ENCODE measurements at places on chromosomes 2 and 18. TPM values are rescaled to one million over a fixed set of nuclear protein-coding genes. Genes with fewer than 3 reads are reported as not detected.

Gene TMEM178A
- 0.29 TPM for total RNA-seq

Gene SGPP2
- total RNA-seq = 33.6 TPM

Gene CIB4
- not detected for total RNA-seq

Gene PSMA8
- total RNA-seq = not detected

Gene MATN3
- total RNA-seq = 1.3 TPM

DNA sequence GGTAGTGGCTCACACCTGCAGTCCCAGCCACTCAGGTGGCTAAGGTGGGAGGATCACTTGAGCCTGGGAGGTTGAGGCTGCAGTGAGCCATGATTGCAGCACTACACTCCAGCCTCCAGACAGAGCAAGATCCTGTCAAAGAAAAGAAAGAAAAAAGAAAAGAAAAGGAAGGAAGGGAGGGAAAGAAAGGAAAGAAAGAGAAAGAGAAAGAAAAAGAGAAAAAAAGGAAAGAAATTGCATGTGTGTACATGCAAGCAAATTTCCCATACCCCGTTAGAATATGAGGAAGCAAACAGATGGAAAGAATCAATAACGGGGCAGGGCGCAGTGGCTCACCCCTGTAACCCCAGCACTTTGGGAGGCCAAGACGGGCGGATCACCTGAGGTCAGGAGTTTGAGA, 17.9 kb downstream of the TMEM127 start:
- DNase-seq = no peak

- DNase-seq = no peak
Observed at GRCh38 chr2:207274530-207275189, 108.9 kb upstream of the KLF7 start.

- DNase-seq = no peak
Observed at GRCh38 chr2:21467910-21468309, 344.1 kb downstream of the TDRD15 start.

DNA sequence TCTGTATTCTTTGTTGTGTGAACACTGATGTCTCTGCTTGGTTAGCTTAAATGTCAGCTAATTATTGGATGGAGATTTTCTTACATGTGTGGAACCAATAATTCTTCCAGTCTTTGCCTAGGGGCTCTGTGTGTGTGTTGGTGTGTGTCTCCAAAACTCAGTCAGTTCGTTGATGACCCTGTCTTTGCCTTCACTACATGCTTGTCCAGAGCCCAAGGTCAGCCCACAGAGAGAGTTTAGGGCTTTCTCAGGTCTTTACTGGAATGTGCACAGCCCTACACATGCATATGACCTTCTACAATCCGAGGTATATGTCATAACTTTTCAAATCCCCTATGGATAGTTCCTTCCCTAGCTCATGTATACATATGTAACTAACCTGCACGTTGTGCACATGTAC, 74.1 kb upstream of the LDAH start:
- DNase-seq = no peak

DNA sequence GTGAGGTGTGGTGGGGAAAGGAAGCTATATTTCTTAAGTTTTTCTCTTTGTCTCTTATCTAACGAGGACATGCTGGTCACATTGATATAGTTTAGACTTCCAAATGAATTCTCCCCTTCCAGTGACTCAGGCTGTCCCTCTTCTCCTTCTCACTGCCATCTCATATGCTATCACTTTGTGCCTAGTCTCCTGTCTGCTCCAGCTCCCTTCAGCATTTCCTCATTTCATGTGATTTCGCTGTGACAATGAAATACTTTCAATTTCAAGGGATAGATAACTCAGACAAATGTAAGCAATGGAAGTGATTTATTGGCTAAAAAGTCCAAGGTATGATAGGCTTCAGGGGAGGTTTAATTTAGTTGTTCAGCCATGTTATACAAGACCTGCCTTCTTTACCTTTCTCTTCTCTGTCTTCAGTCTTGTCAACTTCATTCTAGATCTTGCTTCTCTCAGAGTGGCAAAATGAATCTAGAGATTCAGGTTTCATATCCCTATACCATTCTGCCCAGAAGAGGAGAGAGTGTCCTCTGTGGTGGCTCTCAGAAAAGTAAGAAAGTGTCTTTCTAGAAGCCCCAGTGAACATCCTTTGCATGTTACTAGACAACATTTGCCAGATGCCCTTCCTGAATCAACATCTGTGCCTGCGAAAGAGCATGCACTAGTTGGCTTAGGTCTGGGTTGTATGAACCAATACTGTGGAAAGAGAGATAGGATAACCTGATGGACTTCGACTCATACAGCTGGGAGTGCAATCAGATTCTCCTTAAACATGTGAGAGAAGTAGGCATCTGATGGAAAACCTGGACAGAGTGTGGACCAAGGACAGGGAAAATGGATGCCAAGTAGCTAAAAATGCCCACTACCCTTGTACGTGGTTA, 29.9 kb upstream of the GPR155 start:
- DNase-seq = no peak

DNA sequence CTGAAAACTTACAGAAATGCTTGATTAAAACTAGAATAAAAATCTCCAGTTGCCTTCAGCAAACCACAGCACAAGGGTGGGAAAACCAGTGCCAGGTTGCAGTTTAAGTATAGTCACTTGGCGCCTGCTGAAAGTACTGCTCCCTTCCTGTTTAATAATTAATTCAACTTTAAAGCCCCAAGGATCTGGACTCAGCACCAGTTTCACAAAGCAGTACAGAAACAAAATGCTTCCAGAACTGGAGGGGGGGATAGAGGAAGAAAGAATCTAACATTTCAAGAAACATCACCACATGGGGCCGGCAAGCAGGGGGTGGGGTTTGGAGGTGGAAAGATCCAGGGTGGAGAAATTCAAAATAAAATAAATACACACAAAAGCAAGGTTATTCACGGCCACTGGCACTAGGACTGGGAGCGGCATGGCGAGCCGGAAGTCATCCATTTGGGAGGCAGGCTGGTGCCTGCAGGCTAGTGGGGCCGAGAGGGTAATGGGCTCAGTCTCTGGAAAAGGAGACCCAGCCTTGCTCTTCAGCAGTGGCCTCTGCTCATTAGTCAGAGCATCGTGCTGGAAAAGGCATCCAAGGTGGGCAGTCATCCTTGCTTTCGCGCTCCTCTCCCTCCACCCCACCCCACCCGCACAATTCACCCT, 85.8 kb downstream of the POU3F3 start:
- DNase-seq = no peak

DNA sequence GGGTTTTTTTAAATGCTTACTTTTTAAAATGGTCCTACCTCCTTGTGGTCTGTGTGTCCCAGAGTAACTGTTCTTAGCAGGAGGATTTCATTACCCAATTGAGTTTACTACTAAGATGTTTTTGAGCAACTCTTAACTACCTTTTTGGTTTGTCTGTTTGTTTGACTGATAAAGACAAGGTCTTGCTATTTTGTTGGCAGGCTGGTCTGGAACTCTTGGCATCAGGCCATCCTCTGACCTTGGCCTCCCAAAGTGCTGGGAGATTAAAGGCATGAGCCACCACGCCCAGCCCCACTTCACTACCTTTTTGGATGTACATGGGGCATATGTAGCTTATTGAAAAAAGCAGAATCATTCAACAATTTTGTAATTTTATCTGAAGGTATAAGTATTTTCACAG, 14.9 kb downstream of the MRPS9 start:
- no peak for DNase-seq

GRCh38 chr2:109562421-109562820, 51.3 kb downstream of the SEPTIN10 start:
- DNase-seq = no peak

DNA sequence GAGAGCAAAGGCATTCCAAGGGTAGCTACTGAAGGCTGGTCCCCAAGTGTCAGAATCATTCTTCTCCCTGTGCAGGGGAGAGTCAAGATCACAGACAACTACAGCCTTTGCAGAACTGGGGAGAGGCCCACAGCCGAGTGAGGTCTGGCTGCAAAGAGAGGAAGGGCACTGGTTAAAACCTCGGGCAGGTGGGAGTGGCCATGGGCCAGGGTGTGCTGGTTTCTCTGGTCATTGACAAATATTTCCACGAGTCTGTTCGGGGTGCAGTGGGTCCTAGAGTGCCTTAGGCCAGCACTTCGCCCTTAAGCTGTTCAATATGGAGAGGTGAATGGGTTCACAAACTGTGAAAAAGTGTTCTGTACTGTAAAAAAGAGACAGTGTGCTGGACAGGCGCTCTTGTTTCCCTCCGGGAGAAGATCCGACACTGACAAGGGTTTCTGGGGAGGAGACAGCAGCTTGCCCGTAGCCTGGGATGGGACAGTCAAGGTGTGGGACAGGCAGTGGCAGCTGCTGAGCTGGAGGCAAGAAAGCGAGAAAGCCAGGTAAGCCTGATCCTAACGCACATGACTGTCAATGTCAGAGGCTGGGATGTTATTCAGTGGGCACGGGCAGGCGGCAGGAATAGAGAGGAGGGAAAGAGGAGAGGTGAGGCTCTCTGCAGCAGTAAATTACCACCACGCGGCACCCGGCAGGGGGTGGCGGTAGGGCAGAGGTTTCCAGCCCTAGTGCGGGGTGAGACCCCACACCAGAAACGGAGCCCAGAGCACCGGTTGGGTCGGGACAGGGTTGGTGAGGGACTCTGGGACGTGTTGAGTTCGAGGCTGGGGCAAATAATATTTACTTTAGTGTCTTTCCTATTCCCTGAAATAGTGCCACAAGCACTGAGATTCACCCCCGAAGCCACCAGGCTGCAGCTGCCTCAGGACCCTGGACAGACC, 2.0 kb downstream of the NPPC start:
- DNase-seq = no peak

GRCh38 chr2:61135510-61135909, 26.5 kb upstream of the C2orf74 start:
- DNase-seq = no peak

DNA sequence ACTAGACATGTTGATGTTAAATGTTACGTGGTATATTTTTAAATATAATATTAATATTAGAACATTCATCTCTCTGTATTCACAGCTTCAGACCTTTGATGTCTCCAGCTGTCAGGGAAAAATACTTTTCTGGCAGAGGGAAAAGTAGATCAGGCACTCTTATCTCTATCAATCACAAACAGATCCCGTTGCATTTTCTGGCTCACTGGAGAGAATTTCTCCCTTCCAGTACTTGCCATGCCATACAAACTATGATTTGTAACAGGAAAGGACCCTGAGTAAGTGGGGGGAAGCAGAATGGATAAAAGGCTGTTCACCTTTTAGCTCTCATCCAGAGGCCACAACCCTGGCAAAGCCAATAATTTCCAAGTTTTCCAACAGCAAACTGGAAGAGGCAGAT, 158.0 kb downstream of the TCF4 start:
- no peak for DNase-seq

- DNase-seq = no peak
Observed at GRCh38 chr2:197760293-197760657, 24.8 kb downstream of the BOLL start.

All from esophagus squamous epithelium (tissue), 5 donors.